Activated naive CD8-positive, alpha-beta T cell treated with anti-CD3 and anti-CD28 coated beads for 36 hours (primary cell): ENCODE measurements at places on chromosomes 4 and X. TPM values are rescaled to one million over a fixed set of nuclear protein-coding genes. Genes with fewer than 3 reads are reported as not detected.

GRCh38 chr4:83118869-83119268 is 4.3 kb upstream of the PLAC8 start:
- H3K36me3 ChIP-seq: no peaks in the 10 kb centered on the region
- no peak overlapping the region for H3K4me3 ChIP-seq
- H3K27me3 ChIP-seq: no peaks in the 10 kb centered on the region
- DNase-seq: no peak
- H3K4me1 ChIP-seq: peaks cover 19% of the 10 kb centered on the region

GRCh38 chr4:184461711-184462441 is 12.5 kb downstream of the IRF2 start:
- no peaks in the 10 kb centered on the region for H3K27me3 ChIP-seq
- peaks cover 32% of the 10 kb centered on the region for H3K36me3 ChIP-seq
- H3K4me3 ChIP-seq: no peak overlapping the region
- peaks cover 65% of the 10 kb centered on the region for H3K4me1 ChIP-seq
- H3K27ac ChIP-seq: no peak overlapping the region
- DNase-seq: no peak

GRCh38 chr4:100574607-100575006 is 56.8 kb upstream of the EMCN start:
- no peaks in the 10 kb centered on the region for H3K36me3 ChIP-seq
- no peak for DNase-seq
- no peak overlapping the region for H3K27ac ChIP-seq
- no peaks in the 10 kb centered on the region for H3K4me1 ChIP-seq
- H3K4me3 ChIP-seq: no peak overlapping the region
- no peaks in the 10 kb centered on the region for H3K27me3 ChIP-seq

GRCh38 chrX:19571711-19572110 is 56.4 kb upstream of the MAP3K15 start:
- no peaks in the 10 kb centered on the region for H3K27me3 ChIP-seq
- H3K4me1 ChIP-seq: peaks cover 10% of the 10 kb centered on the region
- peak; percentile 31 for DNase-seq
- peaks cover 14% of the 10 kb centered on the region for H3K36me3 ChIP-seq
- H3K27ac ChIP-seq: peak overlapping the region; percentile 82
- no peak overlapping the region for H3K4me3 ChIP-seq

Gene SMIM10L2A
- 0.31 TPM for total RNA-seq

GRCh38 chr4:135408109-135408508 is 1206.5 kb upstream of the PABPC4L start:
- H3K27ac ChIP-seq: no peak overlapping the region
- no peak overlapping the region for H3K4me3 ChIP-seq
- H3K36me3 ChIP-seq: no peaks in the 10 kb centered on the region
- DNase-seq: no peak
- H3K27me3 ChIP-seq: no peaks in the 10 kb centered on the region

Gene INPP4B
- 45.7 TPM for total RNA-seq

GRCh38 chr4:98508829-98509598 is 149.4 kb downstream of the TSPAN5 start:
- no peak for DNase-seq
- peaks cover 30% of the 10 kb centered on the region for H3K4me1 ChIP-seq
- H3K4me3 ChIP-seq: no peak overlapping the region
- peaks cover 8% of the 10 kb centered on the region for H3K36me3 ChIP-seq
- H3K27ac ChIP-seq: no peak overlapping the region

DNA sequence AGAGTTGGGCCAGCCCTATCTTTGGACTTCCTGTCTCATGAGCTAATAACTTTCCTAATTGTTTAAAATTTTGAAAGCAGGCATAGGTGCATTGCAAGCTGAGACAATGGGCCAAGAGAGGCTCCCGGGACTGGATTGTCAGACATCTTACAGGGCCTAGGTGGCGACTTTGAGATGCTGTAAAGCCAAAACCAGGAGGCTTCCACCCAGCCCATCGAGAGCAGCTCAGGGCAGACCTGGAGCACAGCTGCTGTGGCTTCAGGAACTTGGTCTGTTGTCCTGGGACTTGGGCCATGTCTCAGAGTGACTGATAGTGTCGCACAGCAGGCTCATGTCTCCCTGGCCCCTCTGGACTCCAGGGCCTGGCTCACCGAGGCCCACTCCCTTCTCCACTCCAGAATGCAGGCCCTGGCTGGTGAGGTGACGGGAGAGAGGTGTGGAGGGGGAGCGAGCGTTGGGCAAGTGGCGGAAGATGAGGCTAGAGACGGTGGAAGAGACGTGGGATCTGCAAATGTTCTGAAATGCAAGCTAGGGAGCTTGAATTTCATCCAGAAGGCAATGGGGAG is 24.1 kb upstream of the MTM1 start:
- H3K27ac ChIP-seq: no peak overlapping the region
- H3K4me3 ChIP-seq: no peak overlapping the region
- H3K4me1 ChIP-seq: peaks cover 23% of the 10 kb centered on the region
- DNase-seq: no peak
- no peaks in the 10 kb centered on the region for H3K27me3 ChIP-seq
- no peaks in the 10 kb centered on the region for H3K36me3 ChIP-seq

- peaks cover 73% of the 10 kb centered on the region for H3K36me3 ChIP-seq
- no peak for DNase-seq
- no peak overlapping the region for H3K4me3 ChIP-seq
- H3K27me3 ChIP-seq: no peaks in the 10 kb centered on the region
- H3K27ac ChIP-seq: peak overlapping the region; percentile 91
These were observed 18.5 kb downstream of the WDR1 start for GRCh38 chr4:10097906-10098779.

DNA sequence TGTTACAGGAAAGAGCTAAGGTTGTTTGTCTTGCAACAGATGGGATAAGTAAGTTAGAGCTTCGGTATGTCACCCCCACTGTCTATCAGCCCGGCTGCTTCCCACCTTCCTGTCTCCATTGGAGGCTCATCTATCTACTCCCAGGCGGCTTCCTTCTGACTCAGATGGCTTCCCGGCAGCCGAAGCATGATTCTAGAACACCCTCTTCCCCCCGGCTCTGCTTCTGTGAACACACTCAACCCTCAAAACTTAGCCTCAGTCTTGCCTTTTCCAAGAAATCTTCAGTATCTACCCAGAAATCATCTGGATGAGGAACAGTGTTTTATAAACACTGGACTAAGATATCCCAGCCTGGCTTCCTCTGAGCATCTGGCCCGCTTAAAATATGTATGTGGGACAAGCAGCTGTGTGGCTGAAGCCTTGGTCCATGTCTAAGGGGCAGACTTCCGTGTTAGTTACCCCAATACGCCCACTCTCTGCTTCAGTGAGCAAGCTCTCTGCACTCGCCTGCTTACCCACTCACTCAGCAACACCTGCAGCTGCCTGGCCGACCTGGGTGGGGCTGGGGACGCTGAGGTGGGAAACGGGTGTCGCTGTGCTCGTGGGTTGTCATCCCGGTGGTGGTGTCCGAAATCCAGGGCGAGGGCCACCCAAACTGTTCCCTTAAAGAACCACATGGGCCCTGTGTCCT is 12.0 kb upstream of the SLC2A9 start:
- H3K36me3 ChIP-seq: no peaks in the 10 kb centered on the region
- peak; percentile 6 for DNase-seq
- no peak overlapping the region for H3K4me3 ChIP-seq
- H3K4me1 ChIP-seq: peaks cover 13% of the 10 kb centered on the region
- no peak overlapping the region for H3K27ac ChIP-seq
- peaks cover 4% of the 10 kb centered on the region for H3K27me3 ChIP-seq

DNA sequence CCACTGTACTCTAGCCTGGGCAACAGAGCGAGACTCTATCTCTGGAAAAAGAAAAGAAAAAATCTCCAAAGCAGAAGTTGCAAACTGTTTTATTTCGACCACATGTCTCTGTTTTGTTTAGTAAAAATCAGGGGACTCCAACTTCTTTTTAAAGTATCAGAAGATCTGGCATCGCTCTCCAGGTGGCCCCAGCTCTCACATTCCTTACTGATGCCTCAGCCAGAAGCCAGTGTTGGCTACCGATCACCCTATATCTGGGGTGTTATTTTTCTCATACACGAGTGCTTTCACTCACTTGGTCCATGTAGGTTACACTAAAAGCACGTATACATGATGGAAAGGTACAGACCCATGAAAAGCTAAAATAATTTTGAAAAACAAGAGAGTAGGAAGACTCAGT is 8.3 kb downstream of the MPP1 start:
- H3K27me3 ChIP-seq: no peaks in the 10 kb centered on the region
- no peak overlapping the region for H3K27ac ChIP-seq
- DNase-seq: no peak
- H3K4me1 ChIP-seq: peaks cover 36% of the 10 kb centered on the region

GRCh38 chr4:140152751-140153418 is 1.1 kb downstream of the MAML3 start:
- H3K27me3 ChIP-seq: peaks cover 24% of the 10 kb centered on the region
- H3K27ac ChIP-seq: peak overlapping the region; percentile 87
- peak overlapping the region; percentile 88 for H3K4me3 ChIP-seq
- peak; percentile 57 for DNase-seq

DNA sequence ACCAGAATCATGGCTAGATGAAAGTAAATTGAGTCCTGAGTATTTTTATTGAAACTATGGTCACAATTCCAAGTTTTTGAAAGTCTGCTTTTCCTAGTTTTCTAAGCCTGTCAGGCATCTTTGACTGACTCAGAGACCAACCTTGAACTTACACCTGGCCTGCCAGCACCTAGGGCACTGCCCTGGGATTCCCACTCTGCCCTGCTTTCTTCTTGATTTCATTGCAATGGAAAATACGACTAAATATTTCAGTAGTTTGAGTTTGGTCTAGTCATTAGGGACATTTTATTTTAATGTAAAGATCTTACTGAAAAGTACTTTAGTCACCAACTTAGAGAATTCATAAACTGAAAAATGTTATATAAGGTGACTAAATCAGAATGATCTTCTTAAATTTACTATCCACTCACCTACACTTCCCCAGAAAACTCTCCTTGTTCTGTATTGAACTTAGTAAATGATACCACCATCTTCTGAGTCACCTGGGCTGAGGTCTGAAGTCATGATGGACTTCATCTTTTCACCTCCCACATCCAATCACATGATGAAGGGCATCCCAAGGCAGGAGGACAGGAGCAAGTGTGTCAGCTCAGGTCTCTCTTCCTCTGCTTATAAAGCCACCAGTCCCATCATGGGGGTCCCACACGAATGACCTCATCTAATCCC is 11.6 kb upstream of the PYURF start:
- no peak for DNase-seq
- no peaks in the 10 kb centered on the region for H3K27me3 ChIP-seq
- peaks cover 19% of the 10 kb centered on the region for H3K4me1 ChIP-seq
- H3K36me3 ChIP-seq: no peaks in the 10 kb centered on the region
- H3K27ac ChIP-seq: peak overlapping the region; percentile 54

Gene HAND2
- total RNA-seq: not detected

DNA sequence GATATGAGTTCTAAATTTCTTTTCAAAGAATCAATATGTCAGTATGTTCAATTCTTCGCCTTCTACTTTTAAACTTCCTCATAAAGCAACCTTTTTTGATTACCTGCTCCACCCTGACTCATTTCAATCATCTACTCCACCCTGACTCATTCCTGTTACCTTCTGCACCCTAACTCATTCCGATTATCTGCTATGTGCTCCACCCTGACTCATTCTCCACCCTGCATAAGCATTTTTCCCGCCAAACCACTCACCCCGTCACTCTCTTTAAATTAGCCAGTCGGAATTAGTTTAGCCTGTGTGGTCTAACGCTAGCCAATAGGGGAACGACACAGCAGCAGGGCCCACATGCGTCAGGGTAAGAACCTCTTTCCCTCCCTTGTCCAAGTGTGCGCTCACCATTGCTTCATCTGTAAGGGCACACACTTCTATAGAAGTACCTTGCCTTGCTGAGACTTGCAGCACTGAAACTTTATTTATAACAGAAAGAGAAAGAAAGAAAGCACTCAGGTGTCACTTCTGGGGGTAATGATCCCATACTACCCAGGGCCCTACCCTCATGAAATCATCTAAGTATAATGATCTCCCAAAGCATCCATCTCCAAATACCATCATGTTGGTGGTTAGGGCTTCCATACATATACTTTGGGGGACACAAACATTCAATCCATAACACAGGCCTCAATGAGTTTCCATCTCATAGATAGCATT is 875.2 kb downstream of the RAPGEF2 start:
- no peak overlapping the region for H3K4me3 ChIP-seq
- H3K36me3 ChIP-seq: no peaks in the 10 kb centered on the region
- no peak overlapping the region for H3K27ac ChIP-seq
- H3K27me3 ChIP-seq: no peaks in the 10 kb centered on the region

GRCh38 chr4:153585026-153585425 is 99.1 kb upstream of the TLR2 start:
- no peak overlapping the region for H3K4me3 ChIP-seq
- peaks cover 26% of the 10 kb centered on the region for H3K36me3 ChIP-seq
- no peak for DNase-seq
- no peaks in the 10 kb centered on the region for H3K27me3 ChIP-seq

DNA sequence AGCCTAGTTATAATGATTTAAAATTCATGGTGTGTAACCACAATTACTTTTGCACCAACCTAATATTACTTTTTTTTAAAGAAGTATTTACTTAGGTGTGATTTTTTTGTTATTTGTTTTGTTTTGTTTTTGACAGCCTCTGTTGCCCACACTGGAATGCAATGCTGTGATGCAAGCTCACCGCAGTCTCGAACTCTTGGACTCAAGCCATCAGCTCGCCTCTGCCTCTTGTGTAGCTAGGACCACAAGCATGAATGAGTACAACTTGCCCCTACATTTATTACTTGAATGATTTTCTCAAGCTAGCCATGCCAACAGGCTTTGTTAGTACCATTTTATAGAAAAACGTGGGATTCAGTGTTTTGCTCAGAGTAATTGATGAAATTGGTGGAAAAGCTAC is 488.8 kb upstream of the CPEB2 start:
- H3K27me3 ChIP-seq: peaks cover 11% of the 10 kb centered on the region
- no peak for DNase-seq
- no peak overlapping the region for H3K4me3 ChIP-seq
- H3K4me1 ChIP-seq: no peaks in the 10 kb centered on the region

Gene DCAF12L1
- not detected for total RNA-seq

Gene CT55
- not detected for total RNA-seq
